ENCODE measurements at places on chromosomes 4 and X. TPM values are rescaled to one million over a fixed set of nuclear protein-coding genes. Genes with fewer than 3 reads are reported as not detected.

The ANXA3 gene
- 31.7 TPM for total RNA-seq

The SLC16A2 gene
- 7.5 TPM for total RNA-seq

The GABRE gene
- total RNA-seq = 3.0 TPM

The NAA11 gene
- 10.9 TPM for total RNA-seq

The LINC00632 gene
- 0.17 TPM for total RNA-seq

The SLC25A14 gene
- total RNA-seq = 24.4 TPM

The ZXDB gene
- 3.1 TPM for total RNA-seq

The CFP gene
- total RNA-seq = 0.74 TPM

The KCTD8 gene
- total RNA-seq = not detected

The SPACA5 gene
- not detected for total RNA-seq

The NAP1L2 gene
- 10.2 TPM for total RNA-seq

The AIFM1 gene
- 22.4 TPM for total RNA-seq

The MSANTD1 gene
- 0.23 TPM for total RNA-seq

The SCFD2 gene
- 20.6 TPM for total RNA-seq

The CFAP47 gene
- 0.06 TPM for total RNA-seq

The AWAT2 gene
- not detected for total RNA-seq

The CRMP1 gene
- total RNA-seq = 17.1 TPM

The CUL4B gene
- total RNA-seq = 35.5 TPM

The P2RY4 gene
- not detected for total RNA-seq

The BMP3 gene
- 0.63 TPM for total RNA-seq

The PNMA5 gene
- not detected for total RNA-seq
